ENCODE measurements at places on chromosomes 1 and 21.

- no peak for DNase-seq
Observed at GRCh38 chr1:24928689-24929397, 1.2 kb downstream of the RUNX3 start.

DNA sequence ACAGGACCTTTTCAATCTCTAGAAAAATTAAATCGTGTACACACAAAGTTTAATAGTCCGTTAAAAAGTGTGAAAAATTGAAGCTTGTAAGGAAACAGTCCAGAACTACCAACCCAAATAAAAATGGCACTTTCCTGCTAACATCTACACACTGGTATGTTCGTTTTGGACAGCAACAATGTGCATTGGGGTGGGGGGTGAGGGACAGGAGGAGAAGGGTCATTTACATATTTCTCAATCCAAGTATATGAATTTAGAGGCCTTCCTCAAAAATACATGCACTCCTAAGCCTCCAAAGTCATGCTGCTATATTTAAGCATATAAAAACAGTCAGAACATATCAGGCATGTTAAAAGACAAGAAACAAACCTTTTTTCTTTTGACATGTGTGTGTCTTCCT is 2.5 kb downstream of the PPP1R15B start:
- DNase-seq = no peak

DNA sequence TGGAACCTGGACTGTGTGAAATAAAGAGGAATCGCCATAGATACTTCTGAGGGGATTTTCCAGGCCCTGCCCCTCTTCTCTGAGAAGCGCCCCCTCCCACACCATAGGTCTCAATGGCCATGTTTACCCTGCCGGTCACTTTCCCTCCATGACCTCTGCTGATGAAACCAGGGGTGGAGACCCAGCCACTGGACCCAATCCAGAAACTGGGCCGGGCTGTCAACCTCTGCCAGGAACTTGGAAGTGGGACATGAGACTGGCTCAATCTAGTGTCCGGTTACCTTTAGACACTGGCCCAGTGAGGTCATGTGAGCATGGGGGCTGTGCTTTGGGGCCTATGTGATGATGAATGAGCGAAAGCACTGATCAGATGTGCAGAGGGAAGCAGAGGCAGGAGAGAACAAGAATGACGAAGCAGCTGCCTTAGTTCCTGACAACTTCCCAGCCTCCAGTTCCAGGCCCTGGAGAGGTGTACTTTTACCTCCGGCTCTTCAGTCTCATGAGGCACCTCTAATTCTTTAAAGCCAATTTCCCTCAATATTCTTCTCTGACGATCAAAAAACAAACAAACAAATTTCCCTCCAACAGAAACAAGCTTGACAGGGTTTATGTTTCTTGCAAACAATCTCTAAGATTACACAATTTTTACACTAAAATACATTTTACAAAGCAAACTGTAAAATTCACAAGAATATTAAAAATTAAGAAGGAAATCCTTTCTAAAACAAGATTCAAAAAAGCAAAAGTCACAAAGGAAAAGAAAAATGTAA is 4.9 kb downstream of the ASAP3 start:
- no peak for DNase-seq

DNA sequence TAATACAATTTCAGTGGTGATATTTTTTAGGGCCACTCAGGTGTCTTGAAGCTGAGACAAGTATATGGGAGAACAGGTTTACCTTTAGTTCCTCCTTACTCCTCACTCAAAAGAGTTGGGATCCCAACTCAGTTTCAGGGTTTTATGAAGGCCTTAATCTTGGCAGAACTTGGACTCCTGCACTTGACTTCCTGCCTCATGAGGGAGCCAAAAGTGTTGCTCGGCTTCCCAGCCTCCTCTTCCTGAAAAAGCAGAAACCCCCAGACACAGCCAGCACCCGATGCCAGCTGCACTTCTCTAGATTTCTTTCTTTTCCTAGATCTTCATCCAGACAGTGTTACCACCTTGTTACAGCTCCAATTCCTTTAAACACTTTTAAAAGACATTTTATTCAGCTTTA is 70.8 kb upstream of the TMPRSS2 start:
- no peak for DNase-seq

Measured in skin of body (tissue), 3 donors.